ENCODE measurements at places on chromosomes 4 and X.

GRCh38 chr4:37725718-37726117 is 39.5 kb upstream of the RELL1 start:
- no peak for DNase-seq

DNA sequence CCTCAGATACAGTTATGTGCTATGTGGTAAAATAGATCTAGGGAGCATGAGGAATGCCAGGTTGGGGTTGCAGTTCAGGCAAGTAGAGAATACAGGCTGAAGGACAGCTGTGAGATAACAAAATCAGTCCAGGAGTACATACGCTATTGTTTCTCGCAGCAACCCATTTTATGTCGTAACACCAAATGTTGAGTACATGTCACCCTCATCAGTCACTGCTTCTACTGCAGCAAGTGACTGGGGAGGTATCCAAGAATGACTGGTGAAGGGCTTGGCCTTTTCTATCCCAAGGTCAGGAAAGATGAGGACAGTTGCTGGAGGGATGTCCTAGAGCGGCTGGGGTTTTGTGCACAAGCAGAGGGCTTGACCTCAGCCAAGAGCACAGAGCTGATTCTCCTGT is 172.1 kb downstream of the CBR4 start:
- DNase-seq = no peak

GRCh38 chrX:149641835-149642234 is 10.2 kb upstream of the TMEM185A start:
- DNase-seq = no peak

- DNase-seq = no peak
Measured at GRCh38 chrX:113947548-113947947, 636.3 kb upstream of the HTR2C start.

GRCh38 chrX:150845091-150845490 is 53.4 kb downstream of the CD99L2 start:
- no peak for DNase-seq

All from NCI-H2107 (cell line).